Fibroblast of skin of abdomen (primary cell): ENCODE measurements at places on chromosomes 7 and 10.

- peak; percentile 90 for DNase-seq
Observed at GRCh38 chr7:132650498-132650897, 74.2 kb upstream of the PLXNA4 start.

GRCh38 chr7:131015657-131015958, 281.6 kb upstream of the KLF14 start:
- peak; percentile 82 for DNase-seq

GRCh38 chr7:90530263-90530662, 60.8 kb downstream of the PTTG1IP2 start:
- peak; percentile 71 for DNase-seq

DNA sequence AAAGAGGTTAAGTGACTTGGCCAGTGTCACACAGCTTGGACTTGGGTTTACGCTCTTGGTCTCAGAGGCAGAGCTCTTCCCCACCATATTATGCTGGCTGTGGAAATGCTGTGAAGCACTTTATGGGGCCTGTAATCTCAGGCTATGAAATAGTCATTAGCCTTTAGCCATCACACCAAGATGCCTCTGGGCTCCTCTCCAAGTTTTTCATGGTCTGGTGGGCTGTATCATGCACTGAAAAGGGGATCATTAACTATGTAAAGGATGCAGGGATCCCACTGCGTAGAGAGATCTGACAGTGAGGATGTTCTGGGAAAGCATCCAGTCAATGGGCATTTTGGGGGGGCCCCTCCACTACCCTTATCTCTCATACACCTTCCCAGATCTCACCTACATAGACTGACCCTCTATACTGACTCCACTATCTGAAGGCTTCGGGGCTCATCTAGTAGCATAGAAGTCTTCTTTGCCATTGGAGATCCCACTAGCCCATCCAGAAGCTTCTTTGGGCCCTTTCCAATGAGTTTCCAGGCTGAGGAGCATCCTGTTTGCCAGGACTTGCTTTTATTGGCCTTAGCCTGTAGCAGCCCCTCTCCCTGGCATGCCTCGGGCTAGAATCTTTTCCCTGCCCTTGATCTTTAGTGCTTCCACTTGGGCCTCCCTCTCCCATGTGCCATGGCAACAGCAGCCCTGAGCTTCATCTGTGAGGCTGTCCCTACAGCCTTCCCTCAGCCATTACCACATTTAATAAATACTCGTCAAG, 19.6 kb downstream of the FRMPD2 start:
- no peak for DNase-seq

GRCh38 chr7:128200376-128200775, 40.7 kb upstream of the LEP start:
- no peak for DNase-seq

GRCh38 chr7:11427686-11428273, 404.2 kb downstream of the THSD7A start:
- peak; percentile 62 for DNase-seq

DNA sequence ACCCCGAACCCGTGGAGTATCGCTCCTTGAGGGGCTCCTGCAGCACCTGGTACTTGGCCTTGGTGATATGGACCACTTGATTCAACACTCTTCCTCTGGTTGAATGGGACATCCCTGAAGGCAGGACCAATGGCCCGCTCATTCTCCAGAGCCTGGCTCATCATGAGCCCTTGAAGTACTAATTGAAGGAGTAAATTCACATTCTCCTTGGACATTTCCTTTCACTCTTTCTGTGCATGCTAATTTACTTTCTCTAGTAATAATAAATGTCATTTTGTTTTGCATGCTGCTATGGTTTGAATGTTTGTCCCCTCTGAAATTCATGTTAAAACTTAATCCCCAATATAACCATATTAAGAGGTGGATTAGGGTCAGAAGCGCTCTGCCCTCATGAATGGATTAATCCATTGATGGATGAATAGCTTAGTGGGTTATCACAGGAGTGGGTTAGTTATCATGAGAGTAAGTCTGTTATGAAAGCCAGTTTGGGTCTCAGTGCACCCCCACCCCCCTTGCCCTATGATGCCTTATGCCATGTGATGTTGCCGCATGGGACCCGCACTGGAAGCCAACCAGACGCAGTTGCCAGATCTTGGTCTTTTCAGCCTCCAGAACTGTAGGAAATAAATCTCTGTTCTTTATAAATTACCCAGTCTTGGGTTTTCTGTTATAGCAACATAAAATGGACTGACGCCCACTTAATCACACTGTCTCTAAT, 23.8 kb downstream of the FGFBP3 start:
- no peak for DNase-seq

DNA sequence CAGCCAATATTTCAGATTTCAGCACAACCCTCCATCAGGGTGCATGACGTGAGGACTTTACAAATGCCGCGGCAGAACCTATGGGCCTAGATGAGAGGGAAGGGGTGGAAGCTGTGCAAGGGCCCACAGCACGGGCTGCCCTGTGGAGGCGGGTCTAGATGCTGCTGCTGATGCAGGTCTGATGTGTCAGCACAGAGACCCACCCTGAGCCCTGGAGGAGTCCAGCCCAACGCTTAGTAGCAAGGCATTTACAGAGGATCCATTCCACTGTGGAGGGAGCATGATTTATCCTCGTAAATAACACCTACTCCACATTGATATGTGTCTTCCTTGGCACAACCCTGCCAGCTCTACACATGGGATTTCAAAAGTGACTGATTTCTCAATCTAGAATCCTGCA, 48.5 kb downstream of the MYL10 start:
- no peak for DNase-seq

- DNase-seq, result no peak
Observed at GRCh38 chr7:101598422-101598985, 30.6 kb downstream of the MYL10 start.

DNA sequence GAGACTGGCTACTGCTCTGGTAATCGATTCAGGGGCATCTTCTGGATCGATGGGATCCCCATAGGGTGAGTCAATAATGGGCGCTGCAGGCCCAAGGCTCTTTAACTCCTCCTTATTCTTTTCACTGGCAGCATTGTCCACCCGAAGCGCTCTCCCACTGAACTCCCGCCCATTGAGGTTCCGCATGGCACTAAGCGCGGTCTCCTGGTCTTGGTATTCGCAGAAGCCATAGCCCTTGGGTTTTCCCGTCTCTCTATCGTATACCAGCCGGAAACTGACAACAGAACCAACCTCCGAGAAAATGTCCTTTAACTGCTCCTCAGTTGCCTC, 285 bp downstream of the CSTF2T start:
- no peak for DNase-seq

DNA sequence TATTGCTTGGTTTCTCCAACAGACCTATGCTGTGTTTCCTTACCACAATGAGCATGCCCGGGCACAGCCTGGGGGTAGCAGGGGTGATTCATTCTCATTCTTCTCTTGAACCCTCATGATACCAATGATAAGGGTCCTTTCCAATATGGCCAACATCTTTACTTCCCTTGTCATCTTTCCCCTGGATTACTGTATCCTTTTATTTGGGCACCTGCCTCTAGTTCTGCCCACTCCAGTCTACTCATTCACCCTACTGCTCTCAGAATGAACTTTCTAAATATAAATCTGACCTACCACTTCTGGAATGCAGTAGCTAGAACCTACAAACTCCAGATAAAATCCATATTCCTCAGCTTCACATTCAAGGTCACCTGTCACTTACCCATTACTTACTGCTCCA, 26.4 kb upstream of the ITPRID1 start:
- no peak for DNase-seq

GRCh38 chr7:148395990-148396716, 194.4 kb upstream of the C7orf33 start:
- DNase-seq, result no peak

DNA sequence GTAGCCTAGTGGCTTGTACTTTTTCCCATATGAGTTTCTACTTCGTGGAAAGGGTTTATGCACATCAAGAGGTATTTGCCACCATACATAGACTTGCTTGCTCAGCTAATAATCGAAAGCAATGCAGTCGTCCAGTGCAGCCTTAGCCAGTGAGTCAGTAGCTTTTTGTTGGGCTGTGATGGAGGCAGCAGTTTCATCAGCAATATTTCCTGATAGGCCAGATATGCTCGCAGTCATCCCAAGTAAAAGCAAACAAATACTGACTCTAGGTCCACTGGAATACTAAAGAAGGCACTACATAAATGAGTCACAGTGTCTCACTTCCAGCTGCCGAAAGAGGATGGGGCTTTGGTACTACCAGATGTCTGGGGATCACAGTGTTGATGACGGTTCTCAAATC, 2.1 kb upstream of the BNIP3 start:
- peak; percentile 87 for DNase-seq

DNA sequence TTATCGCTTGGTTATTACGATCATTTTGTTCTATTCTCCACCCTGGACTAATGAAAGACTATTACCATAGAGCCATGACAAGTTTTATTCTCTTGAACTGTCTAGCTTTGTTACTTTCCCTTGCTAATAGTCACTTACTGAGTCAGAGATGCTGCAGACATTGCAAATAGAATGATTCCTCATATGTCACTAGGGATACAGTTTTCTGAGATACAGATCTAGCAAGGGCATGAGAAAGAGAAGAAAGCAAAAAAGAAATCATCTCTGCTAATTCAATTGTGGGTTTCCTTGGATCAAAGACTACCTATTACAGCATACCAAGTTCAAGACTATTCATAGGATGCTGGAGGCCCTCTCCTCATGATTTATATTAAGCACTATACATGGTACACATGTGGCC, 204.3 kb downstream of the MBL2 start:
- DNase-seq, result peak; percentile 29

- DNase-seq, result peak; percentile 38
Observed at GRCh38 chr7:151794508-151795167, 82.3 kb downstream of the PRKAG2 start.

- DNase-seq, result no peak
Observed at GRCh38 chr10:118708571-118708970, 46.2 kb downstream of the CACUL1 start.

GRCh38 chr7:26989897-26990670, 105.7 kb downstream of the HOXA1 start:
- DNase-seq, result peak; percentile 51

DNA sequence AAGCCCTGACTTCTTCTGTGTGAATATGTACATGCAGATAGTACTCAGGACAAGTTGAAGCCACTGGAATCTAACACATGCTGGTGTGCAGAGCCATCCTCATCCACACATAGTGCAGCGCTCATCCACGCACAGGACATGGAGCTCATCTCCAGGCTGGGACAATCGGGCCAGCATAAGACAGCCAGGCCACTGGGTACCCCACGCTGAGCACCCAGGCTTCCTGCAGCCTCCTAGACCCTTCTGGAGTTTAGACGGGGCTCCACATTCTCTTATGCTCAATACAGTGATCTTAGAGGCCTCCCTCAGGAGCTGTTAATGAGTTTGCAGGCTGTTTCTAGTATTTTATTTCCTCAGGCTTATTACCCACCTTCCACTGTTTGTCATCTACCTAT, 238.9 kb downstream of the TNS3 start:
- no peak for DNase-seq

- DNase-seq, result no peak
Observed at GRCh38 chr7:143379611-143380259, 1.4 kb upstream of the ZYX start.

GRCh38 chr10:92413519-92413918, 122.6 kb downstream of the MARCHF5 start:
- DNase-seq, result no peak
